Glutamatergic neuron (in vitro differentiated cells): ENCODE measurements at places on chromosomes 2 and 18. TPM values are rescaled to one million over a fixed set of nuclear protein-coding genes. Genes with fewer than 3 reads are reported as not detected.

DNA sequence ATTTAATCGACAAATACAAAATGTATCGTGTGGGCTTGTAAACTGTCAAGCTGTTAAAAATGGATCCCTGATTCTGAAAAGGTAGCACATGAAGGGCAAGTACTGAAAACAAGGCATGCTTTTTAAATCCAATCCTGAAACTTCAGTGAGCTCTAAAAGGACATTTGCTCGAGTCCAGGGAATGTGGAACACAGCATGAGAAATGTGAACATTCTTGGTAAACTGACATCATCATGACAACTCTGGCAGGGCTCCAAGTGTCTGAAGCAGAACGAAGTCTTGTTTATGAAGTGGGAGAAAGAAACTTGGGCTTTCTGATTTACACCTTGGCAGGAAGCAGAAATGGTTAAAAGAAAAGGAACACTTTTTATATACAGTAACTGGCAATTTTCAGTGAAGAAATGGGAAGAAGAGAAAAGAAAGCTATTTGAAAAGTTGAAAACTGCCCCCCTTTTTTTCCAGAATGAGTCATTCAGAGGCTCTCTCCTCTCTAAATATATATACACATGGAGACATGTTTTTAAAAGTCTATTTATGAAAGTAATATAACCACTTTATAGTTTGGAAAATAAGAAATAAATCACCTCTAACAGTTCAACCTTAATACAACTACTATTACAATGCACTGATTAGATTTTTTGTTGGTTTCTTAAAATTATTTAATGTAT is 120.8 kb downstream of the GAREM1 start:
- H3K4me1 ChIP-seq = no peaks in the 10 kb centered on the region
- no peak overlapping the region for H3K27ac ChIP-seq
- no peak overlapping the region for H3K4me3 ChIP-seq
- no peak for DNase-seq
- H3K36me3 ChIP-seq = no peaks in the 10 kb centered on the region
- no peaks in the 10 kb centered on the region for H3K27me3 ChIP-seq

- peaks cover 6% of the 10 kb centered on the region for H3K36me3 ChIP-seq
- H3K27me3 ChIP-seq = peaks cover 2% of the 10 kb centered on the region
- H3K27ac ChIP-seq = no peak overlapping the region
- peaks cover 5% of the 10 kb centered on the region for H3K4me1 ChIP-seq
These were observed 25.0 kb downstream of the SPP2 start for GRCh38 chr2:234075518-234075915.

- no peaks in the 10 kb centered on the region for H3K27me3 ChIP-seq
- H3K27ac ChIP-seq = no peak overlapping the region
- H3K36me3 ChIP-seq = no peaks in the 10 kb centered on the region
These were observed 46.1 kb upstream of the LRP1B start for GRCh38 chr2:142176941-142177340.

- no peaks in the 10 kb centered on the region for H3K27me3 ChIP-seq
- H3K4me1 ChIP-seq = no peaks in the 10 kb centered on the region
- no peak for DNase-seq
- H3K27ac ChIP-seq = no peak overlapping the region
- no peak overlapping the region for H3K4me3 ChIP-seq
These were observed 327.2 kb upstream of the TRIB2 start for GRCh38 chr2:12389344-12390045.

DNA sequence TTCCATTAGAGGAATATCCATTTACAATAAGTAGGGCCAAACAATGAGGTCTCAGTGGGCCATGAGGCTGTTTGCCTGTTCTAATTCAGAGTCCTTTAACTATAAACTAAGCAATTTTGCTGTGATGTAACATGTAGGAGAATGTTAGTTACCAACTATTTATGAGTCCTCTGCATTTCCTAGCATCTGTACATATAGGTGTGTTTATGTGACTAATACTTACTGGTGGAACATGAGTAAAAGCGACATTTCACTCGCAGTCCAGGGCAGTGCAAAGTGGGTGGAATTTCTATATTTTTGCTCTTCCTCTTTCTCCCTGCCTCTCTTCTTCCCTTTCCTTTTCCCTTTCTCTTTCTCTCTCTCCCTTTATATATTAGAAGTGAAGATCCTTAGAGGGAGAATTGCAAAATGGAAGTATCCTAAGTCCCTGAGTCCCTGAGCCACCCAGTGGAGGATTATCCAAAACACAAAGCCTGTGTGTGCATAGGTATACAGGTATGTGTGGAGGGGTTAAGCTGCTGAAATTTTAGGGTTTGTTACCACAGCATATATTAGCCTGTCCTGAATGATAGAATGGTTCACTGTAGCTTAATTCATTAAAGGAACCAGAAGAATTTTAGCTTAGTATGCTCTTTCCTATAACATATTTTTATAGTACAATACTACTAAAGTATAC is 487.0 kb upstream of the FANCL start:
- H3K36me3 ChIP-seq = no peaks in the 10 kb centered on the region
- H3K27me3 ChIP-seq = no peaks in the 10 kb centered on the region

GRCh38 chr2:130307850-130308249 is 34.8 kb upstream of the IMP4 start:
- H3K36me3 ChIP-seq = no peaks in the 10 kb centered on the region
- H3K4me3 ChIP-seq = no peak overlapping the region
- H3K27me3 ChIP-seq = peaks cover 2% of the 10 kb centered on the region
- no peak overlapping the region for H3K27ac ChIP-seq
- no peaks in the 10 kb centered on the region for H3K4me1 ChIP-seq

DNA sequence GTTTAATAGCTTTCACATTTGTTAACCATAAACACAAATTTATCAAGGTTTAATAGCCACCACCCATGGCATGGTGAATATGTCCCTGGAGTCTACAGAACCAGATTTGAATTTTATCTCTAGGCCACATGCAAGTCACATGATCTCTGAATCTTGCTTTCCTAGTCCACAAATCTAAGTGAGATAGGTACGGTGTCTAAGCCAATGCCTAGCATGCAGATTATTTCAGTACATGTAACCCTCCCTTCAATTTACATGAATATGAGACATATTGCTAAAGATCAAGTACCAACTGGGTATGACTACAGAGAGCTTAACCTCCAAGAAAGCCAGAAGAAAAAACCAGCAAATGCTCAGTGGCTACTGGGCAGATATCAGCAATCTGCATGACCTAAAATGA is 10.0 kb downstream of the ZNF24 start:
- no peak overlapping the region for H3K4me3 ChIP-seq
- no peaks in the 10 kb centered on the region for H3K27me3 ChIP-seq
- H3K27ac ChIP-seq = no peak overlapping the region
- no peaks in the 10 kb centered on the region for H3K36me3 ChIP-seq

- H3K4me1 ChIP-seq = peaks cover 4% of the 10 kb centered on the region
- H3K27me3 ChIP-seq = peaks cover 4% of the 10 kb centered on the region
- H3K4me3 ChIP-seq = no peak overlapping the region
- no peak for DNase-seq
- no peak overlapping the region for H3K27ac ChIP-seq
These were observed 28.3 kb downstream of the RAB31 start for GRCh38 chr18:9736286-9736835.

GRCh38 chr2:20481798-20482405 is 35.0 kb downstream of the RHOB start:
- no peak overlapping the region for H3K4me3 ChIP-seq
- no peak for DNase-seq
- peaks cover 7% of the 10 kb centered on the region for H3K27me3 ChIP-seq
- no peaks in the 10 kb centered on the region for H3K4me1 ChIP-seq
- H3K27ac ChIP-seq = no peak overlapping the region

DNA sequence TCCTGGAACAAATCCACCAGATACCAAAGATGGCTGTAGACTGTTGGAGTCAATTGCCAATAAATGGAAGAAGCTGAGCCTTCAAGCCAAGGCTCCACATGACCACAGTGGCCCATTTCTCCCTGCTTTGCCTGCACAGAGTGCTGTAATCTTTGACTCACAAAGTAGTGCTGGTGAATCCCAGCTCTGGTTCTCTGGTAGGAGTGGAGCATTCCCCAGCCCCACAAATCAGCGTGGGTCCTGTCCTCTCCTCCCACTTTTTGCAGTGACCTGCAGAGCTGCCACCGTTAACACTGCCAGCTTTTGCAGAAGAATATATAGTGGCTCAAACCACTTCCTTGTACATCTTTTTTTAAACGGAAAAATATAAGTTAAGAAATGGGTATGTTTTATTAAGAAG is 93.9 kb downstream of the MGAT5 start:
- H3K4me3 ChIP-seq = no peak overlapping the region
- peaks cover 19% of the 10 kb centered on the region for H3K4me1 ChIP-seq
- H3K27ac ChIP-seq = no peak overlapping the region
- no peaks in the 10 kb centered on the region for H3K36me3 ChIP-seq
- no peak for DNase-seq

DNA sequence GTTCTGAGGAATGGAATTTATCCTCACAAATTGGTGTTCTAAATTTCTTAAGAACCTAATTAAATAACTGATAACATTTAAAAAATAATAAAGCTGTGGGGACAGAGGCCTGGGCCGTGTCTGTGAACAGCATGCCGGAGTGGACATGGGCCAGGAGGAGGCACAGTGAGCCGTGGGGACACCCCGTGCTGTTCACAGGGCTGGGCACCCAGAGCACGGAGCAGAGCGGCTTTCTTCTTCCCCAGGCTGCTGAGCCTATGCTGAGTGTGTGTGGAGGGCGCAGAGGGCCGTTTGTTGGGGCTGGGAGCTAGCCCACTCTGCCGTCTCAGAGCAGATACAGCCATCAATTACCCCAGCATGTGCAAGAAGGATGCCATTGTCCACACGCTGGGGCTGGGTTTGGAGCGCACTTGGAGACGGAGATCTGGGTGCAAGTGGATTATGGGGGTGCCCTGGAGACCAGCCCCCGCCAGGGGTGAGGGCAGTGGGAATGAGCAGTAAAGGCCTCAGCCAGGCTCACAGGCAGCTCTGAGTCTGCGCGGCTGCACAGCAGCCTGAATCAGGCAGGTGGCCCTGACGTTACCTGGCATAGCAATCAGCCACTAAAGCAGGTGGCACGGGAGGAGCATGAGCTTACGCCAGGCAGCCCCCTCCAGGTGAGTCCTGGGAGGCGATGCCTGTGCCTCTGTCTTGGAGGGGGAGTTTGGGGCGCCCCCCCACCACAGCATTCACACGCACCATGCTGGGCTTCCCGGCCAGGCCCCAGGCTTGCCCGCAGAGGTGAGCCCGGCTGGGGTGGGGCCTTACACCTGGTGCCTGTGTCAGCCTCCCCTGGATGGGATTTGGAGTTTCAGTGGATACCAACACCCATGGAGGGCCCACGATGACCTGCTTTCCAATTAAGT is 52.1 kb upstream of the SLC66A3 start:
- H3K27me3 ChIP-seq = peaks cover 2% of the 10 kb centered on the region
- no peaks in the 10 kb centered on the region for H3K36me3 ChIP-seq
- H3K4me1 ChIP-seq = no peaks in the 10 kb centered on the region
- H3K27ac ChIP-seq = no peak overlapping the region
- no peak overlapping the region for H3K4me3 ChIP-seq

GRCh38 chr2:72085036-72085435 is 62.6 kb downstream of the CYP26B1 start:
- H3K4me1 ChIP-seq = no peaks in the 10 kb centered on the region
- peaks cover 4% of the 10 kb centered on the region for H3K36me3 ChIP-seq
- H3K4me3 ChIP-seq = no peak overlapping the region
- no peak overlapping the region for H3K27ac ChIP-seq
- H3K27me3 ChIP-seq = peaks cover 6% of the 10 kb centered on the region

- H3K4me3 ChIP-seq = peak overlapping the region; percentile 94
- H3K27ac ChIP-seq = no peak overlapping the region
- DNase-seq = peak; percentile 77
- peaks cover 26% of the 10 kb centered on the region for H3K27me3 ChIP-seq
- peaks cover 4% of the 10 kb centered on the region for H3K36me3 ChIP-seq
- peaks cover 15% of the 10 kb centered on the region for H3K4me1 ChIP-seq
These were observed 1.5 kb upstream of the NR4A2 start for GRCh38 chr2:156333951-156334495.

DNA sequence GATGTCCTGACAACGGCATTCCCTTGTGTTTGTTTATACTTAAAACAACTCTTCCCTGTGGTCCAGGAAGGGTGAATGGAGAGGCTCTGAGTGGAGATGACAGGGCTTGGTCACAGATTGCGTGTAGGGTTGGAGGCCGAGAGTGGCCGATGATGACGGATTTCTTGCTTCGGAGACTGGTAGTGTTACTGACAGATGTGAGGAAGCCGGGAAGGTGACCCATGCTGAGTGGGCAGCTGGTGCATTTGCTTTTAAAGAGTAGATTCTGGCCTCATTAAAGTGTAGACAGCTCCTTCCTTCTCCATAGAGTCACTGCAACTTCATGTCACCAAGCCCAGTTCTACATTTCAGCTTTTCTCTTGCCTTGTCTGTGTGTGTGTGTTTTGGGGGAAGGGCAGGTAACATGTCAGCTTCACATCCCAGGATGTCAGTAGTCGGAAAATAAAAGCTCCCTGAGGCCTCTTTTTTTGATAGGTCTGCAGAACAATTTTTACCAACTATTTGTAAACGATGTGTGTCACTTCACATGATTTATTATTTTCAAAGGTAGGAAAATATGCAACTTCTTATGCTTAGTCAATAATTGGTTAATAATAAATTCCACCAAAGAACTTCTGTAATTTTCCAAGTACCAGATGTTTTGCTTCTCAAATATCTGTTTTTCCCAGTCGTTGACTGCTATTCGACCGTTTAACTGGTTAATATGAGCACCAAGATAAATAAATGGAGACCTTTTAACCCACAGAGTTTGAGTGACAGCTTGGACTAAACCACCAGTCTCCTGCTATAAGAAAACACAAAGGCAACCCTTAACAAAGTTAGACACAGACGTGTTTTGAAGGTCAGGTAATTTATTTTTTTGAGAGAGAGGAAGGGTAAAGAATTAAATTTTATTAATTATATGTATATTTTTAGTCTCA is 436.9 kb downstream of the SLC4A3 start:
- H3K27me3 ChIP-seq = no peaks in the 10 kb centered on the region
- H3K36me3 ChIP-seq = no peaks in the 10 kb centered on the region
- H3K4me3 ChIP-seq = no peak overlapping the region
- H3K4me1 ChIP-seq = peaks cover 6% of the 10 kb centered on the region
- H3K27ac ChIP-seq = no peak overlapping the region

DNA sequence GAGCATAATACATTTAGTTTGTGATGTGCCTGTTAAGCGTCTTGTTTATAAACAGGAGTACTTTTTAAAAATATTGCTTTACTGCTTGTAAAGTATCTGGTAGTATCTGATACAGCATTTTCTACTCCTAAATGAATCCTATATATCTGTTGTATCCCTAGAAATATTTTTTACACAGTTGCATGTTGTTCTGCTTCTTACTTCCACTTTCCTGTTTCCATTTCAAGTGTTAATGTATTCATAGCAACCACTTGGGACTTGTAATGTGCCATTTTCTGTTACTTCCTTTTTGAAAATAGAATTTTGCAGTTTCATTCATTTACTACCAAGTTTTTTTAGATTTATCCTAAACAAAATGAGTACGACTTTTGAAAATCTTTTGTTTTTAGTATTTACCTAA is 24.9 kb downstream of the CCNT2 start:
- H3K27ac ChIP-seq = no peak overlapping the region
- H3K4me1 ChIP-seq = no peaks in the 10 kb centered on the region
- no peaks in the 10 kb centered on the region for H3K36me3 ChIP-seq

CGREF1 gene
- 1.3 TPM for total RNA-seq

CKAP2L gene
- total RNA-seq = 3.3 TPM

FOXD4L1 gene
- total RNA-seq = 0.44 TPM

CROCC2 gene
- not detected for total RNA-seq

RTP5 gene
- not detected for total RNA-seq

LDLRAD4 gene
- 0.29 TPM for total RNA-seq

GPR75 gene
- 5.6 TPM for total RNA-seq

CHST9 gene
- total RNA-seq = not detected

TUBA4B gene
- total RNA-seq = not detected
